ENCODE measurements at places on chromosomes 2 and 18. TPM values are rescaled to one million over a fixed set of nuclear protein-coding genes. Genes with fewer than 3 reads are reported as not detected.

- no peaks in the 10 kb centered on the region for H3K36me3 ChIP-seq
- no peak overlapping the region for H3K4me3 ChIP-seq
- peaks cover 24% of the 10 kb centered on the region for H3K4me1 ChIP-seq
- peak; percentile 66 for DNase-seq
- H3K27me3 ChIP-seq: no peaks in the 10 kb centered on the region
Measured at GRCh38 chr2:54570925-54571694, 115.0 kb downstream of the SPTBN1 start.

Gene GALNT3
- 2.4 TPM for total RNA-seq

DNA sequence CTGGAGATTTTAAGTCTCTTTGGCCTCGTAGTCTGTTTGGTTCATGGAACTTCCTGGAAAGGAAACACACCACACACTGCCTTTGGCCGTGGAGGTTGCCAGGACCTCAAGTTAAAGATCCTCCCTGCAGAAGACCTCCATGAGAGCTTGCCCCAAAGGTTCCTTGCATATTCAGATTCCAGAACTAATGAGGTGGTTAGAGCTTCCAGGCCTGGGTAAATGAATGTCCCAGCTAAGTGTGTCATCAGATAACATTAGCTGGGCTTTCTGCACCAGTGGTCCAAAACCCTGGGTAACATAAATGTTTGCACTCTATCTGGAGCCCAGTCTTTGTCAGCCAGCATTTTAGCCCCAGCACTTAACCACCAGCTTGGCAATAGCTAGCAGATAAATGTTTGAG is 122.1 kb upstream of the EML6 start:
- no peak overlapping the region for H3K4me3 ChIP-seq
- peaks cover 23% of the 10 kb centered on the region for H3K4me1 ChIP-seq
- no peak overlapping the region for H3K27ac ChIP-seq
- no peaks in the 10 kb centered on the region for H3K27me3 ChIP-seq

Gene TUBA4B
- not detected for total RNA-seq

GRCh38 chr2:33229646-33230045 is 246.8 kb upstream of the RASGRP3 start:
- H3K27ac ChIP-seq: no peak overlapping the region
- H3K4me3 ChIP-seq: no peak overlapping the region
- no peak for DNase-seq
- peaks cover 5% of the 10 kb centered on the region for H3K4me1 ChIP-seq
- no peaks in the 10 kb centered on the region for H3K27me3 ChIP-seq

DNA sequence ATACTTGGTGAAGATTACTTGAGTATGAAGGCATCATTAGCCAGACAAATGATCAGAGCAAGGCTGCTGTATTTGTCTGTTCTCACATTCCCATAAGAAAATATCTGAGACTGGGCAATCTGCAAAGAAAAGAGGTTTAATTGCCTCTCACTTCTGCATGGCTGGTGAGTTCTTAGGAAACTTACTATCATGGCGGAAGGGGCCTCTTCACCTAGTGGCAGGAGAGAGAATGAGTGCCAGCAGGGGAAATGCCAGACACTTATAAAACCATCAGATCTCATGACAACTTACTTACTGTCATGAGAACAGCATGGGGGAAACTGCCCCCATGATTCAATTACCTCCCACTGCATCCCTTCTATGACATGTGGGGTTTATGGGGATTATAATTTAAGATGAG is 452.3 kb downstream of the GALR1 start:
- no peaks in the 10 kb centered on the region for H3K27me3 ChIP-seq
- no peaks in the 10 kb centered on the region for H3K36me3 ChIP-seq
- no peak for DNase-seq

Gene SLC8A1
- total RNA-seq: 35.9 TPM

- H3K4me1 ChIP-seq: no peaks in the 10 kb centered on the region
- no peak for DNase-seq
- H3K27me3 ChIP-seq: no peaks in the 10 kb centered on the region
- H3K36me3 ChIP-seq: no peaks in the 10 kb centered on the region
- no peak overlapping the region for H3K4me3 ChIP-seq
- H3K27ac ChIP-seq: no peak overlapping the region
Measured at GRCh38 chr18:10182009-10182624, 268.3 kb downstream of the VAPA start.

Gene SERPINB4
- not detected for total RNA-seq

DNA sequence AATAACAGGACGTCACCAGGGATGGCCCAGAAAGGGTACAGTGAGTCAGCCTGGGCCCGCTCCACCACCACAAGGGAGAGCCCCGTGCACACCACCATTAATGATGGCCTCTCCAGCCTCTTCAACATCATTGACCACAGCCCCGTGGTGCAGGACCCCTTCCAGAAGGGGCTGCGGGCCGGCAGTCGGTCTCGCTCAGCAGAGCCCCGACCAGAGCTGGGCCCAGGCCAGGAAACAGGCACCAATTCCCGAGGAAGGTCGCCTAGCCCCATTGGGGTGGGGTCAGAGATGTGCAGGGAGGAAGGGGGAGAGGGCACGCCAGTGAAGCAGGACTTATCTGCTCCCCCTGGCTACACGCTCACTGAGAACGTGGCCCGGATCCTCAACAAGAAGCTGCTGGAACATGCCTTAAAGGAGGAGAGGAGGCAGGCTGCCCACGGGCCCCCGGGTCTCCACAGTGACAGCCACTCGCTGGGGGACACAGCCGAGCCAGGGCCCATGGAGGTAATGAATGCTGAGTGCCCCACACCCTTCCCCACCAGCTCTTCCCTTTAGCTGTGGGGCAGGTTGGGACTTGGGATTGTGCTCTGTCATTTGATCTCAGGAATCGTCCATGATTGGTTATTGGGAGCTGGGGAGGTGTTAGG is 120.5 kb downstream of the MTCL1 start:
- no peak overlapping the region for H3K4me3 ChIP-seq
- H3K27me3 ChIP-seq: no peaks in the 10 kb centered on the region
- H3K27ac ChIP-seq: no peak overlapping the region
- no peaks in the 10 kb centered on the region for H3K36me3 ChIP-seq
- no peaks in the 10 kb centered on the region for H3K4me1 ChIP-seq

Data from aorta (tissue), 5 donors.